Fibroblast of gingiva (primary cell): ENCODE measurements at places on chromosomes 5 and 9.

GRCh38 chr9:100417815-100418214 is 9.1 kb upstream of the MSANTD3 start:
- DNase-seq, result no peak

GRCh38 chr5:170301981-170302652 is 4.5 kb upstream of the LCP2 start:
- no peak for DNase-seq

- no peak for DNase-seq
Measured at GRCh38 chr9:72360324-72360723, 4.7 kb downstream of the ZFAND5 start.

GRCh38 chr9:111036429-111036789 is 1.9 kb downstream of the LPAR1 start:
- peak; percentile 81 for DNase-seq

DNA sequence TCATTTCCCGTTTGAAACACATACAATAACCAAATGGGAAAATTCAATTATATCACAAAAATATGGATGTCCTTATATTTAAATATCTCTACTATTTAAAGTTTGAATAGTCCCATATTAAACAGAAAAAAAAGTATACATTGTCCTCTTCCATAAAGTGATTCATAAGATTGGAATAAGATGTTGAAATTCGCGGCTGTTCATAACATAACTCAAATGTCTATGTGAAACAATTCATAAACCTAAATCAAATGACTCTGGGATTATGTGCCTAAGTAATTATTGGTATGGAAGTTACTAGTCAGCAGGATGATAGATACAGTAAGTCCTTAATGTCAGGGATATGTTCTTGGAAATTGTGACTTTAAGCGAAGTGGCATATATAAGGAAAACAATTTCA is 3.9 kb upstream of the EFNA5 start:
- peak; percentile 25 for DNase-seq

GRCh38 chr5:127409921-127410675 is 107.3 kb upstream of the PRRC1 start:
- DNase-seq, result no peak

DNA sequence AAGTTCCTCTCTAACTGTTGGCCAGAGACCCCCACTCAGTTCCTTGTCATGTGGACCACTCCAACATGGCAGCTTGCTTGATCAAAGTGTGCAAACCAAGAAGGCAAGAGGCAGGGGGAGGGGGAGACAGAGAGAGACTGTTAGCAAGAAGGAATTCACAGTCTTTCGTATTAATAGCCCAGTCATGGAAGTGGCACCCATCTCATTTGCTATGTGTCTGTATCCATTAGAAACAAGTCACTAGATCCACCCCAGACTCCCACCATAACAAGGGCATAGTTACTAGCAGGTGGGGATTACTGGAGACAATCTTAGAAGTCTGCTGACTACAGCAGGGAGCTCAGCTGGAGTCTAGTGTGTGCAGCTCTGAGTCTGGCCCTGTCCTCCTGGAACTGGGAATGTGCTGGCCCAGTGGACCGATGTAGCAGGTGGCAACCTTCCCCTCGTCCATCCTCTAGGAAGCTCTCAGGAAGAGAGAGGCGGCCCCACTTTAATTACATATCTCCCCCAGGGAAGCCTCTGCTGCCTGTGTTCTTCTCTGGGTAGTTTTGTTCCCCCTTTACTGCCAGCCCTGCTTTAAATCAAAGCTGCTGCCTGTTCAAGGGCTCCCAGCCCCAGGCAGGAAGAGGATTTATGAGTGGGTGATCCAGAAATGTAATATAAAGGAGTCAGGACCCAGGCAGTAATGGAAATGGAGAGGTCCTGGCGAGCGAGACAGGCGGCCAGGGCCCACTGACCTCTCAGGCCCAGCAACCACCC is 47.8 kb upstream of the ALDH1B1 start:
- no peak for DNase-seq

- DNase-seq, result peak; percentile 78
Measured at GRCh38 chr5:171387970-171388815, 544 bp downstream of the NPM1 start.

DNA sequence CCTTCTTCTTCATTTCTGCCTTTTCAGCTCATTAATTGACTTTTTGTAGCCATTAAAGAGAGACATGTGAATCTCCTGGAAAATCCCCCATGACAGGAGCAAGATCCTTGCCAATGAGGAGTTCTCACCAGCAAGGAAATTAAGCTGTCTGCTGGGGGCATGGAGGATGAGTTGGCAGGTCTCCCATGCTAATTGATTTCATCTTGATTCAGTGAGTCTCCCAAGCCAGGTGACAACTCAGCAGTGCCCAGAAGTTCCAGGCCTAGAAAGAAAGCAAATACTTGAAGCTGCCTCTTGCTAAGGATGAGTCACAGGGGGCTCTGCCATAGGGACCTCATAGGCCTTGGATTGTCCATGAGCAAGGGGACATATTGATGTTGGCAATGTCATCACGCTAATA is 30.0 kb upstream of the ADRA1B start:
- peak; percentile 25 for DNase-seq

DNA sequence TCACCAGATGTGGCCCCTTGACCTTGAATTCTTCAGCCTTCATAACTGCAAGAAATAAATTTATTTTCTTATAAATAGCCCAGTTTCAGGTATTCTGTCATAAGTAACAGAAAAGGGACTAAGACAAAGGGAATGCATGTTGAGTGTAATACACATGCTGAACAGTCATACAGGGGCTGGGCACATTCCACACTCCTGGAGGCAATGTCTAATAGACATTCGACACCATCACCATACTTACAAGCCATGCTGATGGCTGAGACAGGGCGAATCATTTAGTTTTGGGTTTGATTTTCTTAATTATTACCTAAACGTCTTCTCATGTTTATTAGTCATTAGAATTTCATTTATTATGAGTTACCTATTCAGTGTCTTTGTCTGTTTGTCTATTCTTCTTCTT is 68.5 kb downstream of the TENT4A start:
- DNase-seq, result no peak

DNA sequence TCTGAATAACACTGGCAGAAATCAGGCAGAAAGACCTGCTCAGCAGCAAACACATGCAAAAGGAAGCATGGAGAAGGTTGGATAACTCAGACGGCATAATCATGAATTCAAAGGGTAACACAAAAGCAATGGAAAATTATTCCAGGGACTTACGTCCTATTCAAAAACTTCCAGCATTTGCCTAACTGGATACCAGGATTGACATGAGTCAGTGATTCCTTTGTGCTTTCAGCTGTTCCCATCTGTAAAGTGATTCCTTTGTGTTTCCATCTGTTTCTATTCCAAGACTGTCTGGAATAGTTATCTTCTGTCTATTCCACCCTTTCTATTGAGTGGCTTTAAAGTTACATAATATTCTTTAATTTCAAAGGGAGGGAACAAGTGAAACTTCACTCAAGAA is 1361.7 kb upstream of the CDH9 start:
- no peak for DNase-seq
